Keratinocyte (primary cell): ENCODE measurements at places on chromosomes 16 and 17.

DNA sequence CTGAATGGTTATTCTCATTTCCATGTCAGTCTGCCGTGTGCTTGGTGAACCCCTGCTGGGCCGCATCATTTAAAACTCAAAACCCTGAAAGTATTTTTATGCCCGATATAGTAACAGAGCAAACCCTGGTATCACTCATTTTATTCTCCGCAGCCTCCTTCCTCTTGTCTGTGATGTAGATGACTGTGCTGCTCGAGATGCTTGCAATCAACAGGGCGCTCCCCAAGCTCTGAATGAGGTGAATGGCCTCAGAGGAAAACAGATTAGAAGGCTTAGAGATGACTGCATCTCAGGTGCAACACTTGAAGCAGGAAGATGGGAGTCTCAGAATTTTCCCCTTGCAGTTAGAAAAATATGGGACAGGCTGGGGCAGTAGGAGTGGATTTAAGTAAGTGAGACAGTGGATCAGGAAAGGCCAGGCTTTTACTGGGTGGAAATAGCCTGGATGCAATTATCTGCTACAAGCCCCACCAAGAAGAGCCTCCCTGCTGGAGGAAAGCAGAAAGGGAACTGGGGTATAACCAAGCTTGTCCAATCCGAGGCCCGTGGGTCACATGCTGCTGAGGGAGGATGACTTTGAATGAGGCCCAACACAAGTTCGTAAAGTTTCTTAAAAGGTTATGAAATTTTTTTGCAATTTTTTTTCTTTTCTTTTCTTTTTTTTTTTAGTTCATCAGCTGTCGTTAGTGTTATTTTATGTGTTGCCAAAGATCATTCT lies 166.9 kb downstream of the CDH13 start:
- no peak for DNase-seq
- H3K36me3 ChIP-seq: peaks cover 4% of the 10 kb centered on the region
- no peak overlapping the region for H3K27ac ChIP-seq
- H3K4me1 ChIP-seq: no peaks in the 10 kb centered on the region

DNA sequence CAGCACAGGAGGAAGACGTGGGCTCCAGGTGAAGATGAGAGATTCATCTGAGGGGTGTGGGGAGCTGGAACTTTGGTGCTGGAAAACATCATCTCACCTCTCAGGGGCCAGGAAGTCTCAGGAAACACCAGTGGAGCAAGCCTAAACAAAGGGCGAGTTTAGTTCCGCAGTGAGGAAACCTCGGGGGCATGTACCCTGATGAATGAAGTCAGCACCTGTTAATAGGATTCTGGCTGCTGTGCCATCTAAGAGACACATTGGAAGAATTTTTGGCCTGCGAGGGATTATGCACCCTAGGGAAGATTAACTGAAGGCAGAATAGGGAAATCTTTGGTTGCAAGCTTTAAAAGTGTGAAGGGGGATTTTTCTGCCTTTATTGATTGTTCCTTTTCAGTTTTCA lies 94.7 kb upstream of the CACNG5 start:
- H3K36me3 ChIP-seq: no peaks in the 10 kb centered on the region
- H3K27ac ChIP-seq: no peak overlapping the region
- no peaks in the 10 kb centered on the region for H3K27me3 ChIP-seq
- no peak for DNase-seq

- H3K27me3 ChIP-seq: no peaks in the 10 kb centered on the region
- H3K27ac ChIP-seq: peak overlapping the region; percentile 81
- peak; percentile 86 for DNase-seq
- peak overlapping the region; percentile 81 for H3K4me3 ChIP-seq
- no peaks in the 10 kb centered on the region for H3K36me3 ChIP-seq
Observed at GRCh38 chr16:67561824-67562525, 351 bp upstream of the CTCF start.

DNA sequence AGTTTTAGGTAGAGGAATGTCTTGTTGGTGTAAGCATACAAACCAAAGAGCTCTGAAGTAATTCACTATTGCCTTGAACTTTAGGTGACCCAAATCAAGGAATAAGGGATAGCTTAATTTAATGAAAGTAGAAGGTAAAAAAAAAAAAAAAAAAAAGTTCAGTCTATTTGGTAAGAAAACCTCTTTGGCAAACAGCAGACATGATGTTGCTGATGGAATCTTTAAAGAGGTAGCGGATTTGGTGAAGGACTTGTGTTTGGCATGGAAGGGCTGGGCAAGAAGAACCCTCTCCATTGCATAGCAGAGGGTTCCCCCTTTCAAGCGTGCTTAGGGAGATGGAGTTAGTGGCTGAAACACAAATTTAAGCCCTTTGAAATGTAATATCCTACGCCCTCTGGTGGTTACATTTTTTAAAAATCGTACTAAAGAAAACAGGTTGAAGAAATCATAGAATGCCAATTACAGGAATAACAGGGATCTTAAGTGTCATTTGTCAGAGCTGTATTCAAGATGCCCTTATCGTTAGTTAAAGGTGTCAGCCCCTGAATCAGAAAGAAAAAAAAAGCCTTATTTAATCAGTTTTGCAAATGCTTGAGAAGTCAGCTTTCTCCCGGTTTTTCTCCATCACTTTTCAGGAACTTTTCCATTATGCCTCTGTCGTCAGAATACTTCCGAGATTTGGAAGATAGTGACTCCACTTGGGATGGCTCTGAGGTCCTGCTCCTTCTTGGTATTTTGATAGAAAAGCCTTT lies 383.1 kb downstream of the KCNJ2 start:
- H3K36me3 ChIP-seq: no peaks in the 10 kb centered on the region
- no peaks in the 10 kb centered on the region for H3K27me3 ChIP-seq
- H3K4me1 ChIP-seq: no peaks in the 10 kb centered on the region
- H3K27ac ChIP-seq: no peak overlapping the region
- H3K4me3 ChIP-seq: no peak overlapping the region
- DNase-seq: no peak

DNA sequence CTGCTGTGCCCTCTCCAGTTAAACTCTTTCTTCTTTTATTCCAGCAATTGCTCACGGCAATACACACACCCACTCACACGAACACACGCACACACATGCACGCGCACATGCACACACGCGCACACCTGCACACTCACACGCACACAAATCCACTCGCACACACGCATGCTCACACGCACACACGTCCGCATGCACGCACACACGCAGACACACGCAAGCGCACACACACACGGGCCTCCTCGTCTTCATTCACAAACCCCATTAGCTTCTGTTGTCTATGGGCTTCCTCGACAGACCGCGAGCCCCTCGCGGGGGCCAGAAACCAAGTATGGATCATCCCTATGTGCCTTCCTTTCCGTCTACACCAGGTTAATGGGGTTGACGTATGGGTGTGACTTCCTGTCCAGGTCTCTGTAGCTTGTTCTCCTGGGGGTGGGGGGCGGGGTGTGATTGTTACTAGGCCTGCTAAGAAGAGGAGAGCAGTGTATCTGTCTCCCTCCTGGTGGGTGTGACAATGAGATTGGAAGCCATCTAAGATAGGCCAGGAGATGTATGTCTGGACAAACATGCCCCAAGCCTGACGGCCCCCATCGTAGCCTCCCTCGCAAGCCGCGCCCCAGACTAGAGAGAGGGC lies 670 bp upstream of the CTF1 start:
- H3K27ac ChIP-seq: peak overlapping the region; percentile 93
- peaks cover 8% of the 10 kb centered on the region for H3K36me3 ChIP-seq
- H3K27me3 ChIP-seq: no peaks in the 10 kb centered on the region
